ENCODE measurements at places on chromosomes 7 and 10.

DNA sequence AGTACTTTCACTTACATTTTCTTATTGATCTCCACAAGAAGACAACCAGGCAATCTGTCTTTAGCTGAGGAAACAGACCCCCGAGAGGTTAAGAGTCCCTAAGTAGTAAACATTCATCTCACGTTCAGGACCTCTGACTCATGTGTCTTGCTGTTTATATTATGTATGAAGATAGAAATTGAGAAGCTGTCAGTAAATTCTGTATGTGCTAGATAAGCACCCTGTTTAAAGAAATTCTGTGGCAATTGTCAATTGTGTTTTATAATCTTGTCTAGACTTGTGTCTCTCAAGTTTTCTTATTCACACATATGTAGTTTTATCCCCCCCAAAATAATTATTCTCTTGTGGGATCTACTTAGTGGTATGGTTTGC lies 14.5 kb downstream of the ADK start:
- no peak for DNase-seq

- no peak for DNase-seq
Observed at GRCh38 chr7:2927592-2927991, 83.5 kb upstream of the GNA12 start.

DNA sequence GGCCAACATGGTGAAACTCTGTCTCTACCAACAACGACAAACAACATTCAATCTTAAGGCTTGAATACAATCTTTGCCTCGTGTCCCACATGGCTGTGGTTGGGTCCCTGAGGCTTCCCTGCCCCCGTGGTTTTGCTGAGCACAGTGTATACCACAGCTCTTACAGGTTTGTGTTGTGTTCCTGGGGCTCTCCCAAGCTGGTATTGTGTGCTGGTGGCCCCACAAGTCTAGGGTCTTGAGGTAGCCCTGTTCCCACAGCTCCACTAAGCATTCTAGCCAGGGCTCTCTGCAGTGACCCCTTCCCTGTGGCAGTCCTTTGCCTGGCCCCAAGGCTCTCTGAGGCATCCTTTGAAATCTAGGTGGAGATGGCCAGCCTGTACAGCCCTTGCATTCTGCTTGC lies 68.0 kb upstream of the CCNY start:
- DNase-seq = no peak

DNA sequence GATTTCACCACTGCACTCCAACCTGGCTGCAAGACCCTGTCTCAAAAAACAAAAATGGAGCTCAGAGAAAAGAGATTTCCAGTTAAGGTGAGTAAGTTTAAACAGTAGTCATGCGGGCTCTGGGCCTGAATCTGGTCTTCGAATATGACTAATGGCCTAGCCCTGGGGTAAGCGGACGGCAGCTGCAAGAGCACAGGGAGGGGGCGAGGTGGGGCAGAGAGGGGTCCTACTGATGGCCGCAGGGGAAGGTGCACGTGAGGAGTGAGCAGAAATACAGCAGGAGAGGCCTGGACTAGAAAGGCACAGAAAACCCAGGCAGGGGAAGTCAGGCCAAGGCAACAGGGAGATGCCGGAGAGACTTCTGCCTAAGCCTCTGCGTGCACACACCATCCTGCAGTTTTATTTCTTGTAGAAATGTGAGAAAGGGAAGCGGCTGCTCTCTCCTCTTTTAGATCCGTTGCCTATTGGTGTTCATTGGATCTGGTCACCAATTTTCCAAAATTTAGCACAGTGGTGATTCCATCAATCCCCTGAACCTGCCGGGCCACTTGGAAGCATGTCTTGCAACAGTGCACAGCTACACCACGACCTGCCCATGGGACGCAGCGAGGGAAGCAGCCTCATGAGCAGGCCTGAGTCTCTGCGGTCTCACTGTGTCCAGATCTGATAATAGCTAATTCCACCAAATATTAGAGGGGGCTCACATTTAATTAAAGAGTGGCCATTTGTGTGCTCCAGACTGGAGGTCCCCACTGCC lies 139.0 kb downstream of the PAXIP1 start:
- DNase-seq = no peak

GRCh38 chr7:2509298-2509906 lies 10.2 kb upstream of the LFNG start:
- no peak for DNase-seq

- no peak for DNase-seq
Observed at GRCh38 chr10:127039435-127039834, 134.2 kb downstream of the DOCK1 start.

DNA sequence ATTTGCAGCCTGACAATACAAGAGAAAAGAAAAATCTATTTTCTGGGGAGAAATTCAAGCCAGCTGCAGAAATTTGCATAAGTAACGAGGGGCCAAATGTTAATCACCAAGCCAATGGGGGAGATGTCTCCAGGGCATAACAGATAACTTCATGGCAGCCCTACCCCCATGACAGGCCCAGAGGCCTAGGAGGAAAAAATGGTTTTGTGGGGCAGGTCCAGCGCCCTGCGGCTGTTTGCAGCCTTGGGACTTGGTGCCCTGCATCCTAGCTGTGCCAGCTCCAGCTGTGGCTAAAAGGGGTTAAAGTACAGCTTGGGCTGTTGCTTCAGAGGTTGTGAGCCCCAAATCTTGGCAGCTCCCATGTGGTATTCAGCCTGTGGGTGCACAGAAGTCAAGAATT lies 54.3 kb downstream of the VIM start:
- no peak for DNase-seq

DNA sequence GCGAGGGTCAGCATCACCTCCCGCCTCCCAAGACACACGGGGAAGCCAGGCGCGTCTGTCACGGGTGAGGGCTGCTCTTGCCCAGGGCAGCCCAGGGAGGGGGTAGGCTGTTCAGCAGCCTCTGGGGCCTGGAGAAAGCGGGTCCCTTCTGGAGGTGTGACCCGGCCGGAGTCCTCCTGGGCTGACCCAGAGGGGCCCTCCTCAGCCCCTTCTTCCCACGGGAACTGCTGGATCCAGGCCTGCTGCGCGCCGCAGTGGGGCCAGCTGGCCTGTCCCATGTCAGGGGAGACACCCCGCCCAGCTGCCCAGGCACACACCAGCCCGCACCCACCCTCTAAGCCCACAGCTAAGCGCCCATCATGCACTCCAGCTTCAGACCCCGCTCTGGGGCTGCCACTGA lies 41.8 kb downstream of the INSIG1 start:
- DNase-seq = no peak

DNA sequence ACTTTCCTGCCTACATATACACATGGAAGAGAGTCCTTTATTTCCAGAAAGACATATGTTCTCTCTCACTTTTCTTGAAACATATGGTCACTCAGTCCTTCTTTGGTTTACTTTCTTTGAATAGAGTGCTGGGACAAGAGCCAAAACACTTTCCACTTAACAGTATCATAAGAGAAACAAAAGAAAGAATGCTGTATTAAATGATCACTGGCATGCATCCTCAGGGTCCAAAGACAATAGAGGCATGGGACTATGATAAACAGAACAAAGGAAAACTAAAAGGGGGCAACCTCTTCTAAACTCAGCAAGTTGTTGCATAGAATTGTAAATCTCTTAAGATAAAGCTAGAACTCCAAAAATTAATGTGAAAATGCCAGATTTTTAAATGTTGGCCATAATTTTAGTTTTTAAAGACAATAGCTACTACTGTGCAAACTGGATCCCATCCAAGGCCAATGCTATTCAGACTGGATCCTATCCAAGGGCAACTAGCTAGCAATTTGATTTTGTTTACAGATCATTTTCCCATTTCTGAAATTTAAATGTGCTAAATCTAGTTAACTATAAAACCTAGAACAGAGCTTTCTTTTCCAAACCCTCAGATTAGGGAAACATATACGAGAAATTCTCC lies 687.5 kb downstream of the SORCS3 start:
- no peak for DNase-seq
